ENCODE measurements at places on chromosomes 6 and 20. TPM values are rescaled to one million over a fixed set of nuclear protein-coding genes. Genes with fewer than 3 reads are reported as not detected.

The ETV7 gene
- 0.88 TPM for total RNA-seq

The SLC24A3 gene
- 1.7 TPM for total RNA-seq

GRCh38 chr6:38750968-38751615, 36.0 kb downstream of the DNAH8 start:
- no peak for DNase-seq

GRCh38 chr6:154187714-154188113, 148.7 kb downstream of the OPRM1 start:
- no peak for DNase-seq

All from hepatocyte (in vitro differentiated cells).